HFFc6 (cell line): ENCODE measurements at places on chromosomes 5 and 9.
A peak's percentile ranks its signal among the peaks of the same experiment; 100 is the strongest.

DNA sequence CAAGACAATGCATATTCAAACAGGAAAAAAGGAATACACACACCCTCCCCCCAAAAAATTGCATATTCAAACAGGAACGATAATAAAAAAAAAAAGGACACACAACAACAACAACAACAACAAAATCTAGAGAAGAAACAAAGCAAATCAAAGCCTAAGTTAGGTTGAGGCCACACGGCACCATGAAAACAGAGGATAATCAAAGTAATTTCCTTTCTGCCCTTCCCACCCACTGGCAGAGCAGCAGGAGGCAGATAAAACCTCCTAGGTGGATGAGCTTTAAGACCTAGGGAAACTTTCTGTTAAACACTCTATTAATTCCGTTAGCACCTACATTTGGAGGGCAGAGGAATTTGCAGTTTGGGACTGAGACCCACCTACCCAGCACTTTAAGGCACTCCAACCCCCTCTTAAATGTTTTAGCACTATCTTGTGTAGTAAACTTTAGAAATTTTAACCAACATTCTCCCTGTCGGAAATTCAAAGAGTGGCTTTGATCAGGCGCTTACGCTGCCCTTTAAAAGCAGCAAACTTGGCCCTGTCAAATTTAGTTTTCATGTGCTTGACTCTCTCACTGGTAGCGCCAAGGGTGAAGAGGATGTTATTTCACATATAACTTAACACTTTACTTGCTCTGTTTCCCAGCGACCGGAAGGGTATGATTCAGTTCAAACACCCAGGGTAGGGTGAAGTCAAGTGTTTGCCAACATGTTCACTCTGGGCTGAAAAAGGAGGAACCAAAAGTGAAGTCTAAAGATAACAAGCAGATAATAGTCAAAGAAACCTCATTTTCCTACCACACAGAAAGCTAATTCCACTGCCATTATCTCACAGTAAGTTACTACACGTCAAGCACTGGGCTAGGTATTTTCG, 9.2 kb downstream of the ENC1 start:
- peak overlapping the region; percentile 92 for H3K27ac ChIP-seq
- H3K36me3 ChIP-seq = peaks cover 71% of the 10 kb centered on the region
- no peaks in the 10 kb centered on the region for H3K27me3 ChIP-seq
- peak overlapping the region; percentile 47 for H3K4me3 ChIP-seq

GRCh38 chr9:95506678-95507463, 9.9 kb downstream of the PTCH1 start:
- peak overlapping the region; percentile 78 for H3K27ac ChIP-seq

DNA sequence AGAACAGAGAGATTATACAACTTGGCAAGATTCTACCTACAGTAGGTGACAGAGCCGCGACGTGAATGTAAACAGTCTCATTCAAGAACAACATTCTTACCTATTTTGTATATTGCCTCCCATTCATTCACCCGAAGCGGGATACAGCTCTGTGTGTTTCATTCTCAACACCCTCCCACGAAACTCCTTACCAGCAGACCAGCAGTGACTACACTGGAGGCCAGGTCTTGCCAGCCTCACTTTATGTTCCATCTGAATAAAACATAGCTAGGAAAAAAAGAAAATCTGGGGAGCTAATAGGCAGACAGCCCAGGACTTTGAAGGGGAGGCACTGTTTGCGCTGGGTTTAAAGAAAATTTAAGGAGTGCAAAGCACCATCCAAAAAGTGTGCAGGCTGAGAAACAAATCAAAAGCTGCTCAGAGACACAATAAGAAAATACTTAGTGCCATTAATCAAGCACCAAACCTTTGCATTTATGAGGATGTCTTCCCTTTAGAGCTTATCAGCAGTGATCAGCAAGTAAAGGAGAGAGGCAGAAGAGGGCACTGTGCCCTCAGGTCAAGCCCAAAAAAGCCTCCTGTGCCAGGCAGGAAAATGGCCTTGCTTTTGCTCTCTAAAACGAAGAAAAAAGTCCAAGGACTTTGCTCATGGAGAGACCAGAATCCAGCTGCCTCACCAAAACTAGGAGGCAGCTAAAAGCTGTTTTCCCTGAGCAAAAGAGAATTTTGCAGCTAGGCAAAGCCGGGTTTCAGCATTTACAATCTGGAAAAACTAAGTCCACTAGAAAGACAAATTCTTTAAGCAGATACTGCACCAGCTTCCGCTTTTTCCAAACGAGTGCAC, 295.1 kb downstream of the BNC2 start:
- H3K36me3 ChIP-seq = no peaks in the 10 kb centered on the region
- DNase-seq = no peak
- peaks cover 36% of the 10 kb centered on the region for H3K4me1 ChIP-seq
- H3K4me3 ChIP-seq = no peak overlapping the region; the same call in 1 of the 2 replicates
- no peaks in the 10 kb centered on the region for H3K27me3 ChIP-seq
- no peak overlapping the region for H3K27ac ChIP-seq

- H3K36me3 ChIP-seq = no peaks in the 10 kb centered on the region
- peak overlapping the region; percentile 83 for H3K4me3 ChIP-seq
- DNase-seq = peak; percentile 72
These were observed 6.4 kb downstream of the SLC34A1 start for GRCh38 chr5:177390363-177391300.

GRCh38 chr5:78289911-78290310, 4.6 kb downstream of the AP3B1 start:
- H3K27ac ChIP-seq = peak overlapping the region; percentile 22
- H3K27me3 ChIP-seq = peaks cover 4% of the 10 kb centered on the region
- H3K4me1 ChIP-seq = peaks cover 81% of the 10 kb centered on the region
- peak overlapping the region; percentile 15; the same call in 1 of the 2 replicates for H3K4me3 ChIP-seq
- no peak for DNase-seq

DNA sequence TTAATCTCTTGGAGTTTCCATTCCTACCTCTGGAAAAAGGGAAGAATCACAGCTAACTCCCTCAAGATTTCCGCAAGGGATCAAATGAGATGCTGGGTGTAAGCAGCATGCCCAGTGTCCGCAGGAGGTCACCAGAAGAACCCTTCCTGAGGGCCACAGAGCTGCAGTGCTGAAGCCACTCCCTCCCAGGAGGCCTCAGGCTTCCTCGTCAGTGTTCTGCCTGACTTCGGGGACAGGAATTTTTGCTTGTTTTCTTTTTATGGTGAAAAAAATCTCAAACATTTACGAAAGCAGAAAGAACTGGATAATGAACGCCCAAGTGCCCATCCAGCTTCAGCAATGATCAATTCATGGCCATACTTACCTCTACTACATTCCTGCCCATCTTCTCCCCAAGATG, 183.0 kb downstream of the CDK5RAP2 start:
- H3K36me3 ChIP-seq = peaks cover 43% of the 10 kb centered on the region
- H3K27me3 ChIP-seq = no peaks in the 10 kb centered on the region
- no peak for DNase-seq
- H3K4me3 ChIP-seq = no peak overlapping the region
- no peak overlapping the region for H3K27ac ChIP-seq

DNA sequence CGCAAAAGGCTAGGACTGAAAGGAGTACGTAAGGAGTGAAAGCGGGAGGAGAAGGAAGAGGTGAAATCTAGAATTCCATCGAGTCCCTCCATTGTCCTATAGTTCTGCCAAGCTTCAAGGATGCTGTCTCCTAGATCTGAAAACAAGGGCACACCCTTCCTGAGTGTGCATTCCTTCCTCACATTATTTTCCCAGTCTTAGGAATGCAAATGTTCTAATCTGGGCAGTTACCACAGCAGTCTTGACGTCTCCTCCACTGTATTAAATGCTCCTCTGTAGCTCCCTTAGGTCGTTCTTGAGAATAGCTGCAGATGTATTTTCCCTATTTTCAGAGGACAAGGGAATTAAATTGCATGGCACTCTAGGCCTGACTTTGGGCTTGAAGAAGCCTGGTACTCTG, 127.6 kb downstream of the SLIT3 start:
- no peaks in the 10 kb centered on the region for H3K4me1 ChIP-seq
- H3K36me3 ChIP-seq = no peaks in the 10 kb centered on the region
- H3K4me3 ChIP-seq = no peak overlapping the region
- DNase-seq = no peak
- peaks cover 4% of the 10 kb centered on the region for H3K27me3 ChIP-seq

DNA sequence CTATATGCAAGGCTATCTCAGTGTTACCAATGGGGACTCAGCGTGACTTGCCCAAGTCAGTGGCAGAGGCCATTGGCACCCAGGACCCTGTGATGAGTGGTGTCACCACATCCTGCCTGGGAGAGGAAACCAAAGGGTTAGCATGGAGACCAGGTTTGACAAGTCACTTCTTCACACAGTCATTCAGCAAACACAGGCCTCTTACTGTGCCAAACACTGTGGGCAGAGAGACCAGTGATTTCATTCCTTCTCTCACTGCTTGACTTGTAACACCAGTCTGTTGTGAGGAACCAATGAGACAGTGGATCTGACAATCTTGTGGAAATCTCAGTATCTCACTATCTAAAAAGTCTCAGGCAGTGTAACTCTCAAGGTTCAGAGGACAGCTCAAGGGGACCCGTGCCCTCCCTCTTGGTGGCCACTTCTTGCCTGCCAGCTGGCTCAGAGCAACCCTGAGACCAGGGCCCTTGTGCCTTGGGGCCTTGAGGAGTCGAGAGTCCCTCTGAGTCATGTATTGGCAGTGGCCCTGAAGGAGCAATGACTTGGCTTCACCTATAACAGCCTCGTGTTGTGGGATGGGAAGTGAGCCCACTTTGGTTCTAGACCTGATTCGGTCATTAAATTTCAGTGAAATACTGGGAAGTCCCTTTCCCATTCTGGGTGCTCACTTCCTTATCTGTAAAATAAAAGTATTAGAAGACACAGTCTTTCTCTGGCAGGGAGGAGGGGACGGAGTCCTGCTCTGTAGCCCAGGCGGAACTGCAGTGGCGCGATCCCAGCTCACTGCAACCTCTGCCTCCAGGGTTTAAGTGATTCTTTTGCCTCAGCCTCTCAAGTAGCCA, 1.6 kb downstream of the FABP6 start:
- H3K27me3 ChIP-seq = peaks cover 8% of the 10 kb centered on the region
- H3K4me3 ChIP-seq = no peak overlapping the region
- H3K27ac ChIP-seq = no peak overlapping the region
- DNase-seq = no peak
- no peaks in the 10 kb centered on the region for H3K4me1 ChIP-seq
- H3K36me3 ChIP-seq = no peaks in the 10 kb centered on the region

GRCh38 chr9:93151097-93151784, 17.2 kb upstream of the NINJ1 start:
- 0 out of 2 replicates have a peak, but pooled peaks cover 4% of the 10 kb centered on the region for H3K36me3 ChIP-seq
- peaks cover 9% of the 10 kb centered on the region for H3K27me3 ChIP-seq
- no peak overlapping the region for H3K27ac ChIP-seq
- no peak for DNase-seq
- H3K4me3 ChIP-seq = no peak overlapping the region

DNA sequence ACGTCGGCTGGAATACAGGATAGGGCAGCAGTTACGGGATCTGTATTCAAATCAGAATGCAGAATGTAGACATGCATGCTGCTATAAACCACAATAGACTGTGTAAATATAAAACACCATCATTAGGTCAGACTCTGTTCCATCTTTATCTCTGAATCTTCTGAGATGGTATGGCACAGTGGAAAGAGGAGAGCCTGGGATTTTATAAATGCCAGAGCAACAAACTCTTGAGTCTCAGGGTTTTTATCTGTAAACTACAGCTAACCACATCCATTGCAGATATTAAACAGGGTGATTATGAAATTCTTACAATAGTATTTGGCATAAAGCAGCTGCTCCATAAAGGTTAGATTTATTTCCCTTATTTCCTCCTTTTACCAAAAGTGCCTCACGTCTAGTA, 108.7 kb downstream of the ZDHHC21 start:
- no peak overlapping the region for H3K27ac ChIP-seq
- no peaks in the 10 kb centered on the region; the same call in 1 of the 2 replicates for H3K36me3 ChIP-seq
- peaks cover 1% of the 10 kb centered on the region; the same call in 1 of the 2 replicates for H3K27me3 ChIP-seq
- H3K4me3 ChIP-seq = no peak overlapping the region

GRCh38 chr5:61055434-61056006, 106.7 kb downstream of the SMIM15 start:
- no peak overlapping the region for H3K4me3 ChIP-seq
- no peaks in the 10 kb centered on the region for H3K36me3 ChIP-seq
- peak; percentile 64 for DNase-seq
- no peak overlapping the region for H3K27ac ChIP-seq
- H3K27me3 ChIP-seq = no peaks in the 10 kb centered on the region

GRCh38 chr5:169433221-169433651, 132.3 kb upstream of the SLIT3 start:
- H3K36me3 ChIP-seq = no peaks in the 10 kb centered on the region
- peaks cover 68% of the 10 kb centered on the region for H3K4me1 ChIP-seq

DNA sequence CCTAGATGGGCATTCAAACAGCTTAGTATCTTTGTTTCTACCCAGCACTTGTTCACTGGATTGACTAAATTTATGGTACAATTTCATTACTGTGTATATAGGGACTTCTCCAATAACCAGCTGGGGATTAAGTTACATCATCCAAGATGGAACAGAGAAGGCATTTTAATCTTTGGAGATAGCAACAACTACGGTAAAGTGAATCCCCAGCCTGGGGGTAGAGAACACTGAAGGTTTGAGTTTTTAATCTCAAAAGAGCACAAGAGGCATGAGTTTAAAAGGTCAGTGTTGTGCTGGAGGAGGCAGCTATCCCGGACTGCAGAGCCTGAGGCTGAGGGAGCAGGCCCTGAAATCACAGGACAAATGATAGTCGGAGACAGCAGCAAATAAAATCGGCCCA, 28.6 kb downstream of the DDX31 start:
- H3K27me3 ChIP-seq = no peaks in the 10 kb centered on the region; the same call in 1 of the 2 replicates
- H3K4me3 ChIP-seq = no peak overlapping the region
- DNase-seq = no peak
- no peak overlapping the region for H3K27ac ChIP-seq
- H3K4me1 ChIP-seq = peaks cover 5% of the 10 kb centered on the region; the same call in 1 of the 2 replicates

DNA sequence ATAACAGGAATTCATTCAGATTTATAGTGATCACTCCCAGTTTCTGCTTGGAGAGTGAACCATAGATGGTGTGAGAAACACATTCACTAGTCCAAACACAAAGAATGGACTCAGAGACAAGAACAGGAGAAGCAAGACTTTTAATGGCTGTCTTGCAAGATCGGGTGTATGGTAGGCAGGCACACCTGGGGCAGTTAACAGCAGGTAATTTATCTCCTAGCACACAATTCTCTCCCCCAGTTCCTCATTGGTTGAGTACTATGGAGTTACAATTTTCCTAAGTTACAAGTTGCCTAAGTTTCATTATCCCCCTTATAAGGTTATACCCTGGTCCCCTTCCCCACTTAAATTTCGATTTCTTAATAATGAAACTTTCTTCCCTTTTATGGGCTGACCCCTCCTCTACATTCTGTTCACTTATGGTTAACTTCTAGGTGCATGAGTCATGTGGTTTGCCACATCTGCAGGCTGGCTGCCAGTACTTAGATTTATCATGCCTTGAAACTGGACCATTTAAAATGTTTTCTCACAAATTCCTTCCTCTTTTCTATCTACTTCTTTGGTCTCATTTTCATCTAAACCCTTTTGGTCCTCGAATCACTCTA, 623.3 kb downstream of the HINT1 start:
- H3K36me3 ChIP-seq = no peaks in the 10 kb centered on the region
- no peak overlapping the region for H3K27ac ChIP-seq
- H3K27me3 ChIP-seq = no peaks in the 10 kb centered on the region
- no peak overlapping the region for H3K4me3 ChIP-seq
- DNase-seq = no peak
